ENCODE measurements at places on chromosomes 16 and 17. TPM values are rescaled to one million over a fixed set of nuclear protein-coding genes. Genes with fewer than 3 reads are reported as not detected.

DNA sequence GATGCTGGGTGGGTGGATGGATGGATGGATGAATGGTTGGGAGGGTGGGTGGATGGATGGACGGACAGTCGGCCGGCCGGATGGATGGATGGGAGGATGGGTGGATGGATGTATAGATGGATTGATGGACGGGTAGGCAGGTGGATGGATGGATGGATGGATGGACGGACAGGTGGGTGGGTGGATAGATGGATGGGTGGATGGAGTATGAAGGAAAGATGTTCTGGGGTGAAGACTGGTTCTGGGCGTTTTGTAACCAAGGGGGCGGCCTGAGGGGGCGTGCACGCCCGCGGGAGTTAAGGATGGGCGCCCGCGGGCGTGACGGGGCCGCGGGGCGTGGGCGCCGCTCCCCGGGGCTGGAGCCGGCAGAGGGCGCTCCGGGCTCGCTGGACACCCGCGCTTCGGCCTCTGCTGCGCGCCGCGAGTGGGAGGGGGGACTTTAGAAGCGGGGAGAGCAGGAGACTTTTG, at the start of gene NECAB2:
Gene NECAB2, plus strand, starts transcription at position 407 of the 468 bp plus-strand sequence. CDS start 405 bp downstream, outside the sequence.
- H3K27ac ChIP-seq: no peak within 1 kb of the TSS
- H3K36me3 ChIP-seq: no peaks in the 10 kb centered on the region
- H3K4me1 ChIP-seq: no peaks in the 10 kb centered on the region
- no peaks in the 10 kb centered on the region for H3K27me3 ChIP-seq
- peak; percentile 71 for DNase-seq
- H3K4me3 ChIP-seq: peak within 1 kb of the TSS; percentile 22

DNA sequence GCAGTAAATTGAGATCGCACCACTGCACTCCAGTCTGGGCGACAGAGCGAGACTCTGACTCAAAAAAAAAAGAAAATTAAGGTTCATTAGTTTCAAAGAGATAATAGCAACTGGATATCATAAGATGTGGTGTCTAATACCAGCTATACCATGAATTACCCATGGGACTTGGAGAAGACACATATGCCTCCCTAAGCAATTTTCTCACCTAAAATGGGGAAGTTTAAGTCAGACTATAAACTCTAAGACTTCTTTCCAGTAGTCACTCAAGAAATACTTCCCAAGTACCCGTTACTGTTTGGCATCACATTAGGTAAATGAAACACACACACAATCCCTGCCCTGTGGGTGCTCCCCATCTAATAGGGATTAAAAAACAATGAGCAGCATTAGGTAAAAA, 22.6 kb downstream of the SMURF2 start:
- no peak overlapping the region for H3K27ac ChIP-seq
- no peaks in the 10 kb centered on the region for H3K36me3 ChIP-seq
- no peak overlapping the region for H3K4me3 ChIP-seq
- no peak for DNase-seq
- peaks cover 9% of the 10 kb centered on the region for H3K4me1 ChIP-seq

DNA sequence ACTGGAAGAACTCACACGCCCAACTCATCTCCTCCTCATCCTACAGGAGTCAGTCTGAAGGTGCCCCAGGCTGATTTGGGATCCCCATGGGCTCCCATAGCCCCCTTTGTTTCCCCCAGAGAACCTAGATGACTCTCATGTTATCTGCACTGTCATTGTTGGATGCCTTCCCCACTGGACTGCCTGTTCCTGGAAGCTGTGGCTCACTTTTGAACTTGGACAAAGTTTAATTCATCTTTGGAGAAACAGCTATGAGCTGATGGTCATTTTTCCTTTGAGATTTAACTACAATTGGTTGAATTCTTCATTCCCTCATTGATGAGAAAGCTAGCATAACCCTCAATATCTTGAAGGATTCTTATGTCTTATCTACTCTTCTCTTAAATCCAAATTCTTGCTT, 186.6 kb downstream of the SALL1 start:
- H3K4me1 ChIP-seq: no peaks in the 10 kb centered on the region
- no peak overlapping the region for H3K27ac ChIP-seq
- no peak overlapping the region for H3K4me3 ChIP-seq
- DNase-seq: no peak
- no peaks in the 10 kb centered on the region for H3K27me3 ChIP-seq
- H3K36me3 ChIP-seq: no peaks in the 10 kb centered on the region

GRCh38 chr16:82049484-82049883, 14.4 kb downstream of the HSD17B2 start:
- H3K36me3 ChIP-seq: no peaks in the 10 kb centered on the region
- no peaks in the 10 kb centered on the region for H3K27me3 ChIP-seq
- DNase-seq: no peak
- peak overlapping the region; percentile 5 for H3K27ac ChIP-seq
- H3K4me1 ChIP-seq: peaks cover 35% of the 10 kb centered on the region
- H3K4me3 ChIP-seq: no peak overlapping the region

DNA sequence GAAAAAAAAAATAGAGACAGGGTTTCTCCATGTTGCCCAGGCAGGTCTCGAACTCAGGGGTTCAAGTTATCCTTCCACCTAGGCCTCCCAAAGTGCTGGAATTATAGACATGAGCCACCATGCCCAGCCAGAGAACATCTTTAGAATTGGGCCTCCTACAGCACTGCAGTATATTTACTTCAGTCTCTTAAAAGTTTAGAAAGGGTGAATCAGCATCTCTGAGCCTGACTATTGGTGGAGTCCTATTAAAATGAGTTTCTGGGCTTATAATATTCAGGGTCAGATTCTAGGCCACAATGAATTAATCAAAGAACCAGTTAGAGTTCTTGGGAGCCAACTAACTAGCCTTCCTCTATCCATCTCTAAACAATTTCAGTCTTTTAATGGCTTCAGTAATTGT, 22.8 kb downstream of the TADA2A start:
- no peak overlapping the region for H3K27ac ChIP-seq
- DNase-seq: no peak
- H3K4me1 ChIP-seq: no peaks in the 10 kb centered on the region
- no peak overlapping the region for H3K4me3 ChIP-seq

Gene MAP2K4
- 13.0 TPM for total RNA-seq

Gene PRAC2
- not detected for total RNA-seq

- no peak for DNase-seq
- no peaks in the 10 kb centered on the region for H3K4me1 ChIP-seq
- no peak overlapping the region for H3K4me3 ChIP-seq
- H3K27me3 ChIP-seq: no peaks in the 10 kb centered on the region
Measured at GRCh38 chr16:29729116-29729521, 16.7 kb downstream of the C16orf54 start.

GRCh38 chr17:78027121-78027520, 68.6 kb downstream of the TNRC6C start:
- H3K27ac ChIP-seq: no peak overlapping the region
- no peaks in the 10 kb centered on the region for H3K4me1 ChIP-seq
- no peak for DNase-seq
- H3K4me3 ChIP-seq: no peak overlapping the region

- H3K27me3 ChIP-seq: no peaks in the 10 kb centered on the region
- H3K27ac ChIP-seq: no peak overlapping the region
- DNase-seq: peak; percentile 73
- H3K4me3 ChIP-seq: no peak overlapping the region
- no peaks in the 10 kb centered on the region for H3K36me3 ChIP-seq
Measured at GRCh38 chr16:9256196-9256595, 164.8 kb downstream of the HAPSTR1 start.

DNA sequence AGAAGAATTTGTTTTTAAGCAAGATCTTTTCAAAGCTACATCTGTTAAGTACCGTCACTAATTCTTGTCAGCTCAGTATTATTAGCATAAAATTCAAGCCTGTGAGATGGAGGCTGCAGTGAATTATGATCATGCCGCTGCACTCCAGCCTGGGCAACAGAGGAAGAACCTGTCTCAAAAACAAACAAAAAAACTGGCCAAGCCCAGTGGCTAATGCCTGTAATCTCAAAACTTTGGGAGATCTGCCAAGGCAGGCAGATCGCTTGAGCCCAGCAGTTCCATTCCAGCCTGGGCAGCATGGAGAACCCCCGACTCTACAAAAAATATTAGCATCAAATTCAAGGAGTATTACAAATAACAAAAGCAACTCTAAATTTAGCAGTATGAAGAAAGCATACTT, 88.0 kb downstream of the STXBP4 start:
- DNase-seq: peak; percentile 31
- no peaks in the 10 kb centered on the region for H3K27me3 ChIP-seq
- no peak overlapping the region for H3K27ac ChIP-seq
- no peaks in the 10 kb centered on the region for H3K36me3 ChIP-seq
- H3K4me3 ChIP-seq: no peak overlapping the region
- H3K4me1 ChIP-seq: peaks cover 7% of the 10 kb centered on the region

GRCh38 chr16:66549284-66550131, at the start of gene TK2:
Gene TK2, minus strand, starts transcription at chr16:66550122. Its CDS starts 61 bp downstream, at chr16:66550061.
- peak within 1 kb of the TSS; percentile 62 for H3K4me3 ChIP-seq
- DNase-seq: peak; percentile 77

Gene SPOP
- 27.6 TPM for total RNA-seq

- no peaks in the 10 kb centered on the region for H3K27me3 ChIP-seq
- DNase-seq: no peak
- peaks cover 5% of the 10 kb centered on the region for H3K4me1 ChIP-seq
- peak overlapping the region; percentile 33 for H3K4me3 ChIP-seq
- H3K36me3 ChIP-seq: no peaks in the 10 kb centered on the region
Measured at GRCh38 chr16:10878328-10878643, 1.3 kb downstream of the CIITA start.

- H3K4me1 ChIP-seq: no peaks in the 10 kb centered on the region
- H3K27me3 ChIP-seq: no peaks in the 10 kb centered on the region
- DNase-seq: no peak
- no peak overlapping the region for H3K4me3 ChIP-seq
- no peak overlapping the region for H3K27ac ChIP-seq
- no peaks in the 10 kb centered on the region for H3K36me3 ChIP-seq
Measured at GRCh38 chr16:17440131-17440530, 30.6 kb downstream of the XYLT1 start.

GRCh38 chr16:69019811-69020210, 85.6 kb upstream of the HAS3 start:
- no peak overlapping the region for H3K4me3 ChIP-seq
- H3K27ac ChIP-seq: no peak overlapping the region
- H3K36me3 ChIP-seq: no peaks in the 10 kb centered on the region
- no peak for DNase-seq
- no peaks in the 10 kb centered on the region for H3K27me3 ChIP-seq

Gene GAS7
- total RNA-seq: 14.4 TPM

Gene ANKRD40CL
- total RNA-seq: not detected

DNA sequence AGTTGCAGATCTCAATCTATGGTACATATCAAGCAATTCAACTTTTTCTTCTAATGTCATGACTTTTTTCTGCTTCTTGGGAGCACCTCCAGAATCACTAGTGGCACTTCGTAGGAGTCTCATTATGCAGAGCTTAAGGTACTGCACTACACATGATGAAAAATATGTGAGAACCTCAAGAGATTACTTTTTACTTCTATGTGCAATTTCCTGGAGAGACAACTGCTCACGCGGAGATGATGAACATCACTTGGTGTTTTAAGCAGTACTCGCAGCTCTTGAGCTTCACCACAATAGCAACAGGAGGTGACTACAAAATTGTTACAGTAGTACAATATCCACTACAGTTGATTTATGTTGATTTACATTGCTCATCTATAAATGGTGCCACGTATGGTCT, 79.7 kb downstream of the MRTFB start:
- DNase-seq: no peak
- H3K4me3 ChIP-seq: no peak overlapping the region
- no peaks in the 10 kb centered on the region for H3K4me1 ChIP-seq

DNA sequence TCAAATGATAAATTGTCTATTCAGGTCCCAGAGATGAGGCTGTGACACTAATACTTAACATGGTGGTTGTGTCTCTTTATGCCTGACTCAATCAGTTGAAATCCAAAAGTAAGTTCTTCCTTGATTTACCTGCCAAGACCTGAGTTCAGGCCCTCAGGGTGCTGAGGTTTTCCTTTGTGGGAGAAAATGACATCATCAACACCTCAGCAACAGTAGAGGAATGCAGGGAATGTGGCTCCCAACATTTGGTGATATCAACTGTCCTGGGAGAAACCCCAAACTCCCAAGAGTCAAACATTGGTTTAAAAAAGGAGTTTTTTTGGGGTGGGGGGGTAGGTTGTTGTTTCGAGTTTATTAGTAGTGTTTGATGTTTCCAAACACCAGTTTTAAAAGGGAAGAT, 14.7 kb downstream of the RNF43 start:
- peaks cover 18% of the 10 kb centered on the region for H3K4me1 ChIP-seq
- H3K27ac ChIP-seq: no peak overlapping the region
- no peaks in the 10 kb centered on the region for H3K36me3 ChIP-seq
- no peak for DNase-seq

- H3K27me3 ChIP-seq: no peaks in the 10 kb centered on the region
- no peak overlapping the region for H3K4me3 ChIP-seq
- no peak for DNase-seq
- no peak overlapping the region for H3K27ac ChIP-seq
- no peaks in the 10 kb centered on the region for H3K4me1 ChIP-seq
- peaks cover 5% of the 10 kb centered on the region for H3K36me3 ChIP-seq
Measured at GRCh38 chr16:58579587-58579986, 50.0 kb downstream of the CNOT1 start.

- H3K36me3 ChIP-seq: peaks cover 17% of the 10 kb centered on the region
- H3K4me1 ChIP-seq: no peaks in the 10 kb centered on the region
- H3K27me3 ChIP-seq: no peaks in the 10 kb centered on the region
- H3K27ac ChIP-seq: no peak overlapping the region
Measured at GRCh38 chr16:85788819-85789218, 10.5 kb downstream of the EMC8 start.

- no peaks in the 10 kb centered on the region for H3K36me3 ChIP-seq
- no peaks in the 10 kb centered on the region for H3K27me3 ChIP-seq
- H3K27ac ChIP-seq: no peak overlapping the region
- no peak overlapping the region for H3K4me3 ChIP-seq
Measured at GRCh38 chr16:79339863-79340262, 260.7 kb downstream of the MAF start.

DNA sequence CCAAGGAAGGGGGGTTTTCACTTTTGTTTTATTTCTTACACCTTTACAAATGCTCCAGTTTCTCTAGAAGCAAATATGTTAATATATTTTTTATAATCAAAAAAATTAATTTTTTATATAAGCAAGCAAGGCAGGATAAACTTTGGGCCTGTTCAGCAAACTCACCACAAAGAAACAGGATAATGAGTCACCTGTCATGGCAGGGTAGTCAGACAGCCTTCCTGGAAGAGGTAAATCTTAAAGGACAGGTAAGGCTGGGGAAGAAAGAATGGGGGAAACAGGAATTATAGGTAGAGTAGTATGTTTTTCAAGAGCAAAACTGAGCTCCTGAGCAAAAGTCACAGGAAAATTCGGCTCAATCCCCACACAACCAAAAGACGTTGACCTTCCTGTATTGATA, 186.3 kb upstream of the SOX9 start:
- H3K4me3 ChIP-seq: no peak overlapping the region
- H3K36me3 ChIP-seq: no peaks in the 10 kb centered on the region
- DNase-seq: no peak
- no peak overlapping the region for H3K27ac ChIP-seq
- no peaks in the 10 kb centered on the region for H3K4me1 ChIP-seq

Gene ZNF500
- total RNA-seq: 6.6 TPM

DNA sequence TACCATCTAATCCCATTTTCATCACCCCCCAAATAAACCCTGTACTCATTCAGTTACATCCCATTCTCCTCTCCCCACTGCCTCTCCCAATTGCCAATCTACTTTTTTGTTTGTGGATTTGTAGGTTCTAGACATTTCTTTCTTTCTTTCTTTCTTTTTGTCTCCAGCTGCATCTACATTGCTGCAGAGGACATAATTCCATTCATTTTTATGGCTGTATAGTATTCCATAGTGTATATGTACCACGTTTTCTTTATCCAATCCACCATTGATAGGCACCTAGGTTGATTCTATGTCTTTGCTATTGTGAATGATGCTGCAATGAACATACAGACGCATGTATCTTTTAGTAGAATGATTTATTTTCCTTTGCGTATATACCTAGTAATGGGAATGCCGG, 6.3 kb upstream of the CRYM start:
- H3K27ac ChIP-seq: no peak overlapping the region
- no peak overlapping the region for H3K4me3 ChIP-seq
- peaks cover 5% of the 10 kb centered on the region for H3K27me3 ChIP-seq
- DNase-seq: no peak
- H3K36me3 ChIP-seq: no peaks in the 10 kb centered on the region
